ENCODE measurements at places on chromosomes 3 and 15.

GRCh38 chr3:153273217-153273616 lies 111.2 kb downstream of the RAP2B start:
- DNase-seq: no peak

GRCh38 chr3:71854706-71855105 lies 69.8 kb upstream of the PROK2 start:
- no peak for DNase-seq

GRCh38 chr3:37987315-37987697 lies 3.3 kb upstream of the VILL start:
- DNase-seq: no peak

DNA sequence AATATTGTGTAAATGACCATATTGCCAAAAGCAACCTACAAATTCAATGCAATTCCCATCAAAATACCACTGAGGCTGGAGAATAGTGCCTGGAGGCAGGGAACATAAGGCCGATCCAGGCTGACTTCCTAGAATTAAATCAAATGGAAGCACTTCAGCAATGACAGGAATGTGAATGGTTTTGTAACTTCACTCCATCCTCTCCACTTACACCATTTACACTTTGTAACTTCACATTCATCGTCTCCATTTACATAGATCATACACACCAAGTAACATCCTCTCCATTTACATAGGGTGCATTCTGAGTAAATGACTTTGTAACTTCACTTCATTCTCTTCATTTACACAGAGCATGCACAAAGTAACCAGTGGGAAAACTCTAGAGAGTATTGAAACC lies 11.6 kb downstream of the STRIT1 start:
- no peak for DNase-seq

DNA sequence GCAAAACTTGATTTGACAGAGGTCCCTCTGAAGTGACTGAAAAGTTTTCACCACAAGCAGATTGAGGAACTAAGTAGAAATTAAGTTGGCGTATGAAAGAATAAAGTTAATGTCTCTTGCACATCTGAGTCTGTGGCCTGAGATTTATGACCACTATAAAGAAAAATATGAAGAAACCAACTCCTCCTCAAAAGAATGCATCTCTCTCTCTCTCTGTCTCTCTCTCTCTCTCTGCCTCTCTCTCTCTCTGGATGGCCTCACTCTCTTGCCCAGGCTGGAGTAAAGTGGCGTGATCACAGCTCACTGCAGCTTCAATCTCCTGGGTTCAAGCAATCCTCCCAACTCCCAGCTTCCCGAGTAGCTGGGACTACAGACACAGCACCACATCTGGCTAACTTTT lies 55.2 kb downstream of the RPL22L1 start:
- no peak for DNase-seq

GRCh38 chr3:98540346-98540745 lies 8.6 kb downstream of the GPR15 start:
- DNase-seq: no peak

DNA sequence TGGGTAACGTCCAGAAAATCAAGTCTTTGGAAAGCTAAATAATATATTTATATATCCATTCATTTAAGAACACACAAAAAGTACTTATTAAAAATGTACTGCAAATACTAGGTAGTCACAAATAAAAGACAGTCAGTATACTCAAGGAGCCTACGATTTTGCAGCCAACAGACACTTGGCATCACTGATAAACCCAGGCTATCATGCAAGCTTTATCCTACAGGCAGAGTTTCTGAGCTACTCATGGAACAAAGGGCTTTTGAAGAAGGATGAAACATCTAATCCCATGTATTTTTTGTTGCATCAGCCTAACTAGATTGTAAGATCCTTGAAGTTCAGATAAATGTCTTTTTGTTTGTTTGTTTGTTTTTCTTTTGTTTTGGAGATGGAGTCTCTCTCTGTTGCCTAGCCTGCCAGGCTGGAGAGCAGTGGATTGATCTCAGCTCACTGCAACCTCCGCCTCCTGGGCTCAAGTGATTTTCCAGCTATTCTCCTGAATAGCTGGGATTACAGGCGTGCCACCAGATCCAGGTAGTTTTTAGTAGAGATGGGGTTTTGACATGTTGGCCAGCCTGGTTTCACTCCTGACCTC lies 319.4 kb upstream of the MDFIC2 start:
- DNase-seq: no peak

- no peak for DNase-seq
These were observed 12.1 kb downstream of the B4GALT4 start for GRCh38 chr3:119228373-119229145.

GRCh38 chr3:125965505-125965904 lies 3.5 kb upstream of the ROPN1B start:
- DNase-seq: no peak

GRCh38 chr15:81239190-81239589 lies 42.5 kb downstream of the IL16 start:
- no peak for DNase-seq

- DNase-seq: no peak
These were observed 57.0 kb upstream of the FRMD4B start for GRCh38 chr3:69442771-69443311.

GRCh38 chr3:127324913-127325628 lies 37.2 kb upstream of the PRR20G start:
- no peak for DNase-seq

DNA sequence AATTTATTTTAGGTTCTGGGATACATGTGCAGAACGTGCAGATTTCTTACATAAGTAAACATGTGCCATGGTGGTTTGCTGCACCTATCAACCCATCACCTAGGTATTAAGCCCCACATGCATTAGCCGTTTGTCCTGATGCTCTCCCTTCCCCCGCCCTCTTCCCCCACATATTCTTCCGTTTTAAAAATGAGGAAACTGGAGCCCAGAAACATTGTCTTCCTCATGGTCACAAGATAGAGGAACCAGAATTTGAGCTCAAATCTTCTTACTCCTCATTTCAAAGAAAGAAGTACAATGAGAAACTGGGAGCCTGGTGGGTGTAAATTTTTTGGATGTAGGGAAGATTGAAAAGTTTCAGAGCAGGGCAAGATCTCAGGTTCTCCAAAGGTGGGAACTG lies 56.1 kb upstream of the USP3 start:
- DNase-seq: no peak
